Common myeloid progenitor, CD34-positive (primary cell): ENCODE measurements at places on chromosomes 5 and 9.

DNA sequence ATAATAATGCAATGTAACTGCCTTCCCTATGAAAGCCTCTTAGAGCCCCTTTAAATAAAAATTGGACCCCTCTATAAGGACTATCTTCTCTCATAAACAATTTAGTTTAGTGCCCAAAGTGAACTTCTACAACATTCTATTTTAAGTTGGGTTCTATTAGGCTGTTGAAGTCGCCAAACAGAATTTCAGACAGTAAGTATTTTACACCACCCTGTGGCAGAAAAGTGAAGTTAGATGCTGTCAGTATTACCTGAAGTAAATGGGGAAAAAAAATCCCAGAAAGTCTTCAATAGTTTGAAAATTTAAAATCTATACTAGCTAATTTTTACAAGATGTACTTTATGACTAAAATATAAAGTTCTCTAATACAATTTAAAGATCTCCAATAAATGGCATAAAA is 29.5 kb downstream of the CAAP1 start:
- DNase-seq: peak; percentile 19

DNA sequence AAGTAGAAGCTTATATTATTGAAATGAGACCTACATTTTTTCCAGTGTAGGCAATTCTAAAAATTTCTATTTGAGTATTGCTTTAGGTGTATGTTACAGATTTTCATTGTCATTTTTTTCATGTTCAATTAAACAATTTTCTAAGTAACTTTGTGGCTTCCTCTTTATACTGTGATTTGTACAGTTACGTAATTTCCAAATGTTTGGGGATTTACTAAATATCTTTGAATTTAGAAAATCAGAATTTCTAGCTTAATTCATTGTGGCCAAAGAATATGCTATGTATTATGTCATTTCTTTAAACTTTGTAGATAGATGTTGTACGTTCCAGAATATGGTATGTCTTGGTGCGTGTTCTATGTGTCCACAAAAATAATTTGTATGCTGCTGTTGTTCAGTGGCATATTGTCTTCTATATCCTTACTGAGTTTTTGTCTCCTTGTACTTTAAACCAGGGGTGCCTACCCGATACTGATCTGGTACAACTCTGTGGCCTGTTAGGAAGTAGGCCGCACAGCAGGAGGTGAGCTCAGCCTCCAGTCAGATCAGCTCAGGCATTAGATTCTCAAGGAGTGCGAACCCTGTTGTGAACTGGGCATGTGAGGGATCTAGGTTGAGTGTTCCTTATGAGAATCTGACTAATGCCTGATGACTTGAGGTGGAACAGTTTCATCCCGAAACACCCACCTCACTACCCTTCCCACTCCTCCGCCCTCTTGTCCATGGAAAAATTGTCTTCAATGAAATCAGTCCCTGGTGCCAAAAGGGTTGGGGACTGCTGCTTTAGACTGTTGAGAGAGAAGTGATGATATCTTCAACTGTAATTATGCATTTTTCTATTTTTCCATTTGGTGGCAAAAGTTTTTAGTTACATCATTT is 63.5 kb downstream of the UBE2R2 start:
- no peak for DNase-seq

- DNase-seq: peak; percentile 83
Measured at GRCh38 chr9:98775831-98776441, 20.4 kb downstream of the ANKS6 start.

DNA sequence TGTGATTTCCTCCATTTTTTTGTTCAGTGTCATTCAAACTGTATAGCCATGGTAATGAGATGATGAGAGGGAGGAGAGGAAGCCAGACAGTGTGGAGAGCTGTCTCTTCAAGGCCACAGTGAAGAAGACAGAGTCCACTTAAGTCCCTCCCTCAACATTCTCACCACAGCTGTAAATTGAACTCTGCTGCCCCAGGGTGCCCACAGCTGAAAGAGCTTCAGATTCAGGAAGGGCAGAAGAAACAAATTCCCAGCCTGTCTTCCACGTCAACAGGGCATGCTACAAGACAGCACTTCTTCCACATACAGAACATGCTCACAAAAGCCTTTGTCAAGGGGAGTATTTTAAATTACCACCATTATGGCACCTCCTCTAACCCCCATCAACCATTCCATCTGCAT is 100.4 kb downstream of the KLHL3 start:
- DNase-seq: no peak

GRCh38 chr5:168313596-168314204 is 22.3 kb downstream of the WWC1 start:
- DNase-seq: no peak

- peak; percentile 40 for DNase-seq
Measured at GRCh38 chr5:124952079-124952478, 205.6 kb upstream of the ZNF608 start.
